ENCODE measurements at places on chromosomes 1 and 21.

DNA sequence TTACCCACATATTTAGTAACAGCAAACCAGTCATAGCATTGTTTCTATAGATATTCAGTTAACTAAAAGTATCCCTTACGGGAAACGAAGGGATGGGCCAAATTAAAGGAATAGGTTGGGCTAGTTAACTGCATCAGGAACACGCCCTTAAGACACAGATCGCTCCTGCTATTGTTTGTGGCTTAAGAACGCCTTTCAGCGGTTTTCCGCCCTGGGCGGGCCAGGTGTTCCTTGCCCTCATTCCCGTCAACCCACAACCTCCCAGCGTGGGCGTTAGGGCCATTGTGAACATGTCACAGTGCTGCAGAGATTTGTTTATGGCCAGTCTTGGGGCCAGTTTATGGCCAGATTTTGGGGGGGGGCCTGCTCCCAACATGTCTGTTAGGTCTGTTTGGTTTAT, 14.7 kb downstream of the TNFRSF18 start:
- DNase-seq, result no peak

DNA sequence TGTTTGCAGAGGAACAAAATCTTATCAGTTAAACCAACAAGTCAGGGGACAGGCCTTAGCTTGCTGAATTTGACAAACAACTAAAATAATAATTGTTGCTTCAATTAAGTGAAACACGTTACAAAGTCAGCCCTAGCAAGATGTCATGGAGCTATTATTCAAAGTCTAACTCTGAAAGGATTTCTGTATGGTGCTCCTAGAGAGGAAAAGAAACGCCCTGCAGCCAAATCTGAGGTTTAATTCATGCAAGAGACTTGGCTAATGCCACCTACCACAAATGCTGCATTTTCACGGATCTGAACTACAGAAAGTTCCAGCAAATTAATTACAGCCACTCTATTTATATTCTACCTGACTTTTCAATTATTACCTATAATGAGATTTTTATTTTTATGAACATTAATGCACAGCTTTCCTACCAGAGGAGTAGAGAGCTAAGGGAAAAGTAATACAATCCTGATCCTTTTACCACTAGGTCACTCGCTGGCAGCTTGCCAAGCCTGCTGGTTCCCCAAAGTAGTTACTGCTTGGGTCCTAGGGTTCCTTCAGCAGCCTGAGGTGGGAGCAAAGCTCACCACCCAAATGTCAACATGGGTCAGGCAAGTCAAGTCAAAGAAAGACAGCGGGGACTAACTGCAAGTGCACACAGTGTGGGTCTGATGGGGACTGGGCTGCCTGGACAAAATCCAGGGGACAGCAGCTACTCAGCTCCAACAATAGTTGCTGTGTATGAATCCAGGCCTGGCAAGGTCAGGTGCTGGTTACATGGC, 8.5 kb downstream of the COLGALT2 start:
- no peak for DNase-seq

DNA sequence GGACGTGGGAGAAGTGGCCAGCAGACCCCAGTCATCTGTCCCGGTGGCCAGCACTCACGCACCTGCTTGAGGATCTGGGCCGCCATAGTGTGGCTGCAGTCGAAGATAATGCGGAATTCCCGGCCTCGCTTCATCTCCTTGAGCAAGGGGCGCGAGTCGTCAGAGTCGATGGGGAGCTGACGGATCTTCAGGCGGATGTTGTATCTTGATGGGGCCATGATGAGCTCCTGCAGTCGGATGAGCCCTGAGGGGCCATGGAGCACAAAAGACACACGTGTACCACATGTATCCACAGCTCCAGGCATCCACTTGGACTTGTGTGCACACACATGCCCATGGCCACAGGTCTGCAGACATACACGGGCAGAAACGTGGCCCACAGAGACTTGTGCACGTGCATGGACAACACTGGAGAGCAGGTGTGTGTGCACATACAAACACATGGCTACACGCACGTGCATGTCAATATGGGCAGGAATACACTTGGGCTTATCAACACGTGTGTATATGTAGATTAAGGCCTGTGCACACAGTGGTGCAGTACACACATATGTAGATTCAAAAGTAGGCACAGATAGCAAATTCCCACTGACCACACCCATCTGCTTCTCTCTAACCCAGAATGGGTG, 162.1 kb downstream of the GRIK3 start:
- no peak for DNase-seq

DNA sequence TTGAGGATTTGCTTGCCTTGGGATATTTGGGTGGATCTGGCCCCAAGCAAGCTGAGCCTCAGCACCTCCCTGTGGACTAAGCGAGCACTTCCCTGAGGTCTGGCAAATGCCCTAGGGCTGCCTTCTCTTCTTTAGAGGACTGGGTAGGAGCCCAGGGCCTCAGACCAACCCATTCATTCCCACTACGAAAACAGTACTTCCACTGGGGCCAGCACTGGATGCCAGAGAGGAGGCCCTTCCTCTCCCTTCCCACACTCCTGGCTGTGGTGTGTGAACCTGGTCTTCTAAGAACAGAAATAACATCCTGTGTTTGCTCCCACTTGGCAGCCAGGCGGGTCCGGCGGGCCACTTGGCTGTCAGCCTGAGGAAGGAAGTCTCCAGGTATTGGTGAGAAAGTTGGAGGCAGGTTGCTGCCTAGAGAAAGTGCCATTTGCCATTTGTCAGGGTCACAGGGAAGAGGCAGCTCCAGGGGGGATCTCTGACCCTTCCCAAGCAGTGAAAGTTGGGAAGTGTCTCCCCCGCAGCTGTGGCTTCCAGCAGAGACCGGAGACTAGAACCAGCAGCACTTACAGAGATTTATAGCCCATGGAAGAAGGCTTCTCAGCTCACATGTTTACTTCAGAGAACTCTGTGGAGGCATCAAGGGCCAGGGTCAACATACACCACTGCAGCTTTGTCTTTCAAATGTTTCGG, 323.5 kb downstream of the SIPA1L2 start:
- peak; percentile 86 for DNase-seq

DNA sequence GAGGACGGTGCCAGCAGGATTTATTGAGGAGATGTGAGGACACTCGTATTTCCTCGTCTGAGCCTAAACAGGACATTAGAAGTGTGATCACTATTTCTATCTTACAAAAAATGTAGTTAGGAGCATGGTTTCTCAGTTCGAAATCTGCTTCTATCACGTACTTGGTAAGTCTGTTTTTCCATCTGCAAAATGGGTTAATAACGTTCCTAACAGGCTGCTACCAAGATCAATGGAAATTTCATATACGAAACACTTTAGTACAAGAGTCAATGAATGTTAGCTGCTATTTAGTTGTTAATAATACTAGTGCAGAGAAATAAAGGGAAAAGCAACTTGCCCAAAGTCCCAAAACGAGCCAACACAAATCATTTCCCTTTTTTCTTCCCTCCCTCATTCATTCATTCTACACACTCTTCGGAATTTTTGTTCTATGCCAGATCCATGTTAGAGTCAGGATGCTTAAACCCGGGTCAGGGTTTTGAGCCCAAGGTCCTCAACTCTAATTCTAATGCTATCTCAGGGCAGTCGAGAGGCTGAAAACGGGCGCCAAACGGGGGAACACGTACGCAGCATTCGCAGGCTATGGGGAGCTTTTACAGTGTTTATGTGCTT, 608 bp downstream of the SNRNP40 start:
- DNase-seq, result no peak

GRCh38 chr1:31099293-31100032, 33.9 kb upstream of the PUM1 start:
- no peak for DNase-seq

DNA sequence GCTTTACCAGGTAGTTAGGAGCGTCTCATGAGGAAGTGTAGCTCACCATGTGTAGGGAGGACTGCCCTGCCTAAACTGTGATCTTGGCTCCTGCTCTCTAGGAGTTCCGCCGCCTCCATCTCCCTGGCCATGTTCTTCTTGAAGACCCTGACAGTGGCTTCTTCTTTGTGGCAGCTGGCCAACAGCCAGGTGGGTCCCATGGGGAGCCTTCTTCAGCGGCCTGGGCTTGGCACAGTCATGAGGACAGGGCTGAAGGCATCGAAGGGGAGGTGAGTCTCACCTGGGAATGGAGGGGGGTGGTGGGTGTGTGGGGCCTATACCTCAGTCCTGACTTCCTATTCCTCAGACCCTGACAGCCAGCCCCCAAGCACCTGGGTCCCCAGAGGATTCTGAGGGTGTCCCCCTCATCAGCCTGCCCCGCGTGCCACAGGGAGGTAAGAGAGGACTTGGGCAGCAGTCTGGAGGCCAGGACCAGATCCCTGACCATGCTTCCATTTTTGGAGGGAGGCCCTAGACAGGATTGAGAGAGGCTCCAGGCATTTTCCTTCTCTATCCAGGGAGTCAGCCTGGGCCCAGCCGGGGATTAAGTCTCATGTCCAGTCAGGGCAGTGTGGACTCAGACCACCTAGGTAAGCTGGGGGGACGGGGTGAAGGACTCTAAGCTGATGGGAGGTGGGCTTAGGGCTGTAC, 21.4 kb downstream of the HYI start:
- no peak for DNase-seq

- peak; percentile 84 for DNase-seq
Observed at GRCh38 chr1:39575191-39576015, 1.2 kb downstream of the PABPC4 start.

- DNase-seq, result no peak
Observed at GRCh38 chr1:10338047-10338446, 60.8 kb upstream of the PGD start.

DNA sequence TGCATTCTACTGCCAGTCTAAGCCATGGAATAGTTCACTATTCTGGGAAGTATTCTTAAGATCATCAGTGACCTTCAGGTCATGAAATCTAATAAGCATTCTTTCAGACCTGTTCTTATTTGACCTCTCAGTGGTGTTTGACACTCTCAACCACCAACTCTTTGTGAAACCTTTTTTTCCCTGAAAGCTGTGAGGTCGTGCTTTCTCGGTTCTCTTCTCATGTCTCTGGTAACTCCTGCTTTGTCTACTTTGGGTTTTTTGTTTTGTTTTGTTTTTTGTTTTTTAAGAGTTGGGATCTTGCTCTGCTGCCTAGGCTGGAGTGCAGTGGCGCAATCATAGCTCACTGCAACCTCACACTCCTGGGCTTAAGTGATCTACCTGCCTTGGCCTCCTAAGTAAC, 56.3 kb downstream of the POU2F1 start:
- DNase-seq, result no peak

GRCh38 chr1:212104586-212105325, 69.2 kb downstream of the DTL start:
- no peak for DNase-seq

DNA sequence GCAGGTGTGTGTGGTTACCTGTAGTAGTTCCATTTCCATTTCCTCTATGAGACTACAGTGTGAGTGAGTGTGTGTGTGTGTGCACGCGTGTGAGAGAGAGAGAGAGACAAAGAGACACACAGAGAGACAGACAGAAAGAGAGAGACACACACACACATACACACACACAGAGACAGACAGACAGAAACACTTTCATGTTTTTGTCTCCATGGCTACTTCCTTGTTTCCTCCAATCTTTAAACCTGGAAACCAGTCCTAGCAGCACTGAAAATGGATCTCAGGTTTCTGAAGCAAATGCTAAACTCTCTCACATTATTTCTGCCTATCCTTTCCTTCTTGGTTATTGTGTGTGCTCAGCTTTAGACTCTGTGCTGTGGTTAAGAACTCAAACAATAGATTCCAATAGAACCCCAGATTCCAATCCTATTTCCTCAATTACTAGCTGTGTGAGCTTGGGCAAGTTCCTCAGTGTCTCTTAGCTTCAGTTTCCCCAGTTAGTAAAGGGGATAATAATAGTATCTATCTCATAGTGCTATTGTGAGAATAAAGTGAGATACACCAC, 22.4 kb upstream of the ABCD3 start:
- DNase-seq, result peak; percentile 27

DNA sequence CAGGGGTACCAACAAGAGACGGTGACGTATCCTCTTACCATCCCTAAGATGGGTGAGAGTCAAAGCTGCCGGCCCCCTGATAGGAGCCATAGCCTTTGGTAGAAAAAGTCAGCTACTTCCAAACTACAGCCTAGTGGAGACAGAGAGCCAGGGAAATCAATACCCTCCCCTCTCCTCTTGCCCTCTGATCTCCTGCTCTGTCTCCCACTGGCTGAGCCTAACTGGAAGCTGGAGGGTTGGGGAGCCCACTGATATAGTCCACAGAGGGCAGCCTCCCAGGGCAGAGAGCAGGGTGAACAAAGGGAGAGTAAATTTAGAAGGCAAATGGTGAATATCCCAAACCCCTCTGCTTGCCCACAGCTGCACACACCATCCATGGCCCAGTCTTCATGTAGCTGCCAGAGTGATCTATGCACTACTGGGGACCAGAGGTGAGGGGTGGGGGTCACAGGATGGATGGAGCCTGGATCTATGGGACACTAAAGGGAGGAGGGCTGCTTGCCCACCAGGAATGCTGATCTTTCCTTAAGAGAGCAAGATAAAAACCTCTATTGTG, 80.0 kb downstream of the DHRS3 start:
- no peak for DNase-seq
